ENCODE measurements at places on chromosomes 3 and 15.

GRCh38 chr3:196431181-196432136 lies 768 bp downstream of the UBXN7 start:
- DNase-seq, result peak; percentile 39

DNA sequence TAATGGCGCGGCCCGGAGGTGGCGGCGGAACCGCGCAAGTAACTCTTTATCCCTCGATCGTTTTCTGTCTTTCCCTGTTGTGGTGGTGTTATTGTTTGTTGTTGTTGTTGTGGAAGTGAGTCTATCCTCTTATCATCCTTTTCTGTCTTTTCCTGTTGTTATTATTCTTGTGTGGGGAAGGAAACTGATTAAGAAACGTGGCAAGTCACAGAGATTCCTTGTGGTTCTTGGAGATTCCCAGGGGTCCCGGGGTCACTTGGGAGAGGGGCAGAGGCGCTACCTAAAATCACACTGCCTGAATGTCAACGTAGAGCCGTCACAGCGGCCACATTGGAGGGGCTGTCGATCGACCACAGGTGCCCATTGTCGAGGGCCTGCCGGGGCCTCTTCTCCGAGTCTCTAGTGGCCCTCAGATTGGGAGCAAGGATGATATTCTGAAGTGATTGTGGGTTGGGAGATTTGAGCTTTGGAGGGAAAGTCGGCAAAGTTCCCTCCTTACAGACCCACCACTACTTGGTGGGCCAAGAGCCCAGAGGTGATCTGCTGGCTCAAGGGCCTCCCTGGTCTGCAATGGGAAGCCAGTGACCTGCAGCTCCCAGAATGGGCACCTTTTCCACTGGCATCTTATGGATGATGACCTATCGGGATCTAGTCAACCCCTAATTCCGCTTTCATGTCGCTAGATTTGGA lies 790 bp downstream of the PARP14 start:
- DNase-seq, result no peak

- no peak for DNase-seq
Observed at GRCh38 chr15:98513428-98513986, 134.8 kb upstream of the IGF1R start.

- no peak for DNase-seq
Observed at GRCh38 chr15:35166730-35167359, 81.8 kb upstream of the NANOGP8 start.

DNA sequence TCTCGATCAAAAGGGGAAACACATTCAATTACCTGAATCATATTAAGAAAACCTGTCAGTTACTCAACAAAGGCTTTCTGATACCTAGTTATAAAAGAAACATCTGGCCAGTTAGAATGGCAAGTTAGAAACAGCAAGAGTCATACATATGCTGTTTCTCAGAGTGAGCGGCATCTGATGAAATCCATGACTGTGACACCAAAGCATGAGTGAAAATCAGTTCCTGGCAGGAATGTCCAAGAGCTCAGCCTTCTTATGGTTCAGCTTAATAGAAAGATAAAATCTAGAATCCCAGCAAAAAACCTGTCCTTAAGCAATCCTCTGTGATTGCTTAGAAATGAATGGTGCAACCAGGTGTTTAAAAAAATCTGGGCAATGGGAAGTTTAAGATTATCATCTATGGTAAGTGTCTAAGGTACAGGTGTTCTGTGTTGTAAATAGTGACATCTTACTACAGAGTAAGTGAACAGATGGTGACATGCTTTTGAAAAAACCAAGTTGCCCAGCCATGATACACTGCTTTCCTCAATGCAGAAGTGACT lies 18.8 kb downstream of the B4GALT4 start:
- no peak for DNase-seq

- no peak for DNase-seq
Observed at GRCh38 chr3:155791190-155791589, 14.9 kb downstream of the C3orf33 start.

Data from 8988T (cell line).